Breast epithelium (tissue), 4 donors: ENCODE measurements at places on chromosomes 16 and 17. TPM values are rescaled to one million over a fixed set of nuclear protein-coding genes. Genes with fewer than 3 reads are reported as not detected.

- no peak for DNase-seq
Observed at GRCh38 chr16:20968765-20969164, 68.2 kb downstream of the LYRM1 start.

The PRAC2 gene
- total RNA-seq, result not detected

DNA sequence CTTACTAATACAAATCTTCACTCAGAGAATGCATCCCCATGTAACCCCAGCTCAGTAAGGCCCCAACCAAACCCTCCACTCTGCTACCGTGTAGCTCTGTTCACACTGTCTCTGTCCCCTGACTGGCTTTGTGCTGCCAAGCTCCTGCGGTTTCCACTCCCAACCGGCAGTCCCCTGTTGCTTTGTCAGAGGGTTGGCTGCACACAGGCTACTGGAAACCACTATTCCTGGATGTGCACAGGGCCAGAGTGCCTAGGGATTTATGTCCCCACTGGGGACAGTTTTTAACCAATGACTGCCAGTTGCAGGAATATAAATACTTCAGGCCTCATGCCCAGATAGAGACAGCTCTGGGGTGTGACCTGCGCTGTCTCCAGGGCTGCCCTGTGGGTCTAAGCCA is 157.1 kb upstream of the C16orf82 start:
- DNase-seq, result no peak

DNA sequence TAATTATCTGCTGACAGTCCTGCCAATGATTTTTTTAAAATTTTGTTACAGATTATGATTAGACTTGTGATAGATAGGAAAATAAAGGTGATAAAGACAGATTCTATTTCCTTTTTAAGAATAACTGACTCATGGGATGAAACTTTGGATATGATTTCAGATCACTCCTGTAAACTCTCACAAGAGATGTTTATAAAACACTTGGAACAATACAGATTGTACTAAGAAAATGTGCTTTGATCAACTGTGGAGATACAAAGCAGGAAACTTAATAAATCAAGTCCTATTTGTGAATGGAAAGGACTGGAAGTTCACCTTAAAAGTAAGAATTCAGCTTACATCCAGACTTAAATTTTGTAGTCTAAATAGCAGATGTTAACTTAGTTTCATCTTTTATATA is 21.4 kb downstream of the MRTFB start:
- no peak for DNase-seq

DNA sequence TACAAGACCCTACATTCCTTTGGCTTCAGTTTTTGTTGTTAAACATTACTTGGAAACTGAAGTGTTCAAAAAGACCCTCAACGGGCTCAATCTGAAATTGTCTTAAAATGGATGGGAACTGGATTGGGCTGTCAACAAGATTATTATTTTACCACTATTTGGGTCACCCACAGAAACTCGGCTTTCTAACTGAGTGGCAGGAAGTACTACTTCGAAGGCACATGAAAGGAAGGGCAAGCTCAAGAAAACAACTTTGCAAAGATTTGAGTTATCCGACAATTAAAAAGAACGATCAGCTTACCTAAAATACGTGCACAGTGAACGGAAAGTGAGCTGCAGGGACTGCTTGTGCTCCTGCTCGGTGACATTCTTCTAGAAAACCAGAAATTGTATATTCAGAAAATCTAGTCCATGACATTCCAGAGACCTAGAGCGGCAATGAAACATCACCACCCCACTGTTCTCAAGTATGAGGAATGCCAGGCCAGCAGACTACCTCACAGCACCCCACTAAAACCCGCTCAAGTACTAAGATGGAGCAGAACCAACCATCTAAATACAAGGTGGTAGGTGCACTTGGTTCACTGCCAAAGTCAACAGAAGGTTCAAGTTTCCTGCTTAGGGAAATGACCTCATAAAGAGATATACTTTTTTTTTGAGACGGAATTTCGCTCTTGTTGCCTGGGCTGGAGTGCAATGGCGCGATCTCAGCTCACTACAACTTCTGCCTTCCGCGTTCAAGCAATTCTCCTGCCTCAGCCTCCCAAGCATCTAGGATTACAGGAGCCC is 60.5 kb downstream of the ZZEF1 start:
- no peak for DNase-seq

The PPM1D gene
- 19.6 TPM for total RNA-seq

DNA sequence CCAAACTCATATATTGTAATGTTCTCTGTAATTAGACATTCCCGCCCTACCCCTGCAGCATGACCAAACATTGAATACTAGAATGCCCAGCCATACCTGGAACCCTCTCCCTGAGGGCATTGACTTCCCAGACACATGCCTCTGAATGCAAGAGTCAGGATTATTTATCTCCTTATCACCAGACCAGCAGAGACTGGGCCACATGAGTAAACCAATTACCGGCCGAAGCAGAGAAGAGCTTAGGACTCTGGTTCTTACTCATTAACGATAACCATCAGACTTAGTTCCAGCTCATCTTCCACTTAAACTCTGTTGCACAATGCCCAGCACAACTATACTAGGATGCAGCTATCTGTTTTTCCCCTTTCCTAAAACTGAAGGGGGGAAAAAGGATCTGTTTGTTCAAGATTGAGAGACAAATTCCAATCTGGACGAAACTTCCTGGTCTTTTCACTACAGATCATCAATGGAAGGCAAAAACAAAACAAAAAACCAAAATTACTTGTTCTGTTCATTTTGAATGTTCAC is 88.2 kb upstream of the CORO6 start:
- no peak for DNase-seq

- no peak for DNase-seq
Observed at GRCh38 chr17:42340691-42341127, 47.5 kb downstream of the STAT3 start.

DNA sequence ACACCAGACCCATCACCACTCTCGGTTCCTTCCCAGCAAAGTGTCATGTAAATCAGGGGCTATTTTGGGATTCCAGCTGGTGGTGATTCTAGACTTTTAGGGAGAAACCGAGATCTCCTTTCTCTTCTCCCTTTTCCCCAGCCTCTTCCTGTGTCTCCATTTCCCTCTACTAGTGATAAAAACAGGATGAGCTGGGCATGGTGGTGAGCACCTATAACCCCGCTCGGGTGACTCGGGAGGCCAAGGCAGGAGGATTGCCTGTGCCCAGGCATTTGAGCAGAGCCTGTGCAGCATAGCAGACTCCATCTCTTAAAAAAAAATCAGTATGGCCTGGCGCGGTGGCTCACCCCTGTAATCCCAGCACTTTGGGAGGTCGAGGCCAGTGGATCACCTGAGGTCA is 6.1 kb downstream of the TBX21 start:
- DNase-seq, result no peak

The KCNG4 gene
- total RNA-seq, result not detected

- DNase-seq, result no peak
Observed at GRCh38 chr16:28285649-28286048, 6.7 kb upstream of the SBK1 start.

The XYLT1 gene
- 13.8 TPM for total RNA-seq
